ENCODE measurements at places on chromosomes 7 and 10.

GRCh38 chr7:104162081-104162480 lies 45.7 kb downstream of the ORC5 start:
- no peak for DNase-seq

GRCh38 chr10:60652628-60653027 lies 125.7 kb upstream of the CDK1 start:
- DNase-seq = no peak

DNA sequence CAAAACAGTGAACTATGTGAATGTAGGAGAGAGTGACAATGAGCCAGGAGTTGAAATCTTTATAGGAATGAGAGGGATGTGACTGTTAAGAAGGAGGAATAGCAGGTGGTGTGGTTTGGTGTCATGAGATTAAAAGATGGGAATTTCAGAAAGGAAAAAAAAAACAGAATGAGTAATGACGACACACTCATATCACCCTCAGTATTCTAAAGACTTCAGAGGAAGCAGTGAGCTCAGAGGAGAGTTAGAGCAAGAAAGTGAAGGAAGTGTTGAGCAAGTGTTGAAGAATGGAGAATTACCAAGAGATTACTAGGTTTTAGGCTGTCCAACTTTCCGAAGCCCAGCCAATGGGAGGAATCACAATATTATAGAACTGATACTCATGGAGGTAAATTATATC lies 220.5 kb upstream of the HGF start:
- DNase-seq = no peak

DNA sequence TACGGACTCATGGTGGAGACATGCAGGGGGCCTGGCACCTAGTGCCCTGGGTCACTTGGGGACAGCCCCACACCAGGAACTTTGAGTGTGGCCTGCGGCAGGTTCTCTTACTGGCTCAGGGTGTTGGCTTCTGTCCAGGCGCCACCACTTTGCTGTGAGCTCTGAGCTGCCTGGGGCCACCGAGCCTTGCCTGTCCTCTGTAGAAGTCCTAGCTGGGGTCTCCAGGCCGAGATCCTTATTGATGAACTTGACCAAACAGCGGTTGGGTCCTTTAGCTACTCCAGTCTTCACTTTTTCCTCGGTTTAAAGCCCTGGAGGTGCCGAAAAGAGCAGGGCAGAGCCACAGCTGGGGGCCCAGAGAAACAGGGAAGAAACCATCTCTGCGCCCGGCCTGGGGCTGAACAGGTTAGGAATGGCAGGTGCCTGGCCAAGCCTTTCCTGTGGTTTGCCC lies 41.3 kb downstream of the ZNF467 start:
- no peak for DNase-seq

GRCh38 chr7:43111630-43112458 lies 603 bp upstream of the HECW1 start:
- DNase-seq = no peak
